ENCODE measurements at places on chromosomes 3 and 15.

DNA sequence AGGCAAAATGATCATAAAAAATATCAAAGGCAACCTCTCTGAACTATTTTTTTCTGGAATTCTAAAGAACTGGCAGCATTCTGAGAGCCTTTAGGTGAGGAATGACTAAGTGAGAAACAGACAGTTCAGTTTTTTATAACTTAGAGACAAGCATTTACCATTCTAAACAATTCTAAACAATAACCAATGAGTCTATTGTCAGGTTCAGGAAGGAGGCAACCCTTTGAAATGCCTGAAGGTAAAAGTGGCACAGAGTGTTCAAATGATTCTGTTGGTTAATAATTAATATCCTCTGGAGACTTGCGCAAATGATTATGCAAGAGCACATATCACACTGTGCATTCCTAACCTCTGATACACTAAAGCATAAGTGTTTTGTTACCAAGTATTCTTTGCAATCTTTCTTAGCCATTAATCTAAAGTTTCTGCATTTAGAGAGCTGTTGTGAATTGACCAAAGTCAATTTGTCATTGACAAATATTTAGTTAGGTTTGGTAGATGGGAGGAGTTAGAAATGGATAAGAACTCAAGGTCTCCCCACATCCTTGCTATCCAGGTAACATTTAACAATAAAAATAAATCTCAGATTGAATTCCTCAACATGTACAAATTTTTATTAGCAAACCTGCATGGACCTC lies 9.2 kb upstream of the TGFBR2 start:
- peak; percentile 81 for DNase-seq

DNA sequence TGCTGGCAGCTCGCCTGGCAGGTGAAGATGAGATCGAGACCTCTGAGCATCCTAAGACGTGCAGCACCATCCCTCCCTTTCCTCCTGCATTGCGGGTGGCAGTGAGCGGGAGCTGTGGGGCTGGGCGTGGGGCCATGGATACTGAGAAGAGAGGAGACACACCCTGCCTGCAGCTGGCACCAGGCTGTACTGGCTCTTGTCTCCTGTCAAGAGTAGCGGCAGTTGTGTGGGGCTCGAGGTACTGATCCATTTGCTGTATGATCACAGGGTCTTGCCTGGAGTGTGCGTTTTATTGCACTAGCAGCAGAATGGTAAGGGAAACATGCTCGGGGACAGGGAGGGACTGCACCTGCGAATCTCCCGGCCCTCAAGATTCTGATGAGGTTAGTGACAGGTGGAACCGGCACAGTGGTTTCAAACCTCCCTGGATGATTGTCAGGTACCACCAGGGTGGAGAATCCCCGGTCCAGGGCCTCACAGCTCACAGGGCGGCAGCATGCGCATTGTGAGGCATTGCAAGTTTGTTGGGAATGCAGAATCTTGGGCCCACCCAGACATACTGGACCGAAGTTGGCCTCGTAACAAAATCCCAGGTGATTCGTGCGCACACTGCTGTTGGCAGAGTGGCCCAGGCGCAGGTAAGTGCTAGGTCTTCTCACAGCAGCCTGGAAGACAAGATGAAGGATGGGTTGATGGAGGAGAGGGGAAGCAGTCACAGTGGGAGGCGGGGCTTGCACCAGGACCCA lies 14.1 kb downstream of the SYNM start:
- DNase-seq: no peak

- DNase-seq: peak; percentile 98
These were observed 19.7 kb downstream of the TMEM43 start for GRCh38 chr3:14144423-14145075.

- no peak for DNase-seq
These were observed 40.2 kb downstream of the GJD2 start for GRCh38 chr15:34714476-34715121.

DNA sequence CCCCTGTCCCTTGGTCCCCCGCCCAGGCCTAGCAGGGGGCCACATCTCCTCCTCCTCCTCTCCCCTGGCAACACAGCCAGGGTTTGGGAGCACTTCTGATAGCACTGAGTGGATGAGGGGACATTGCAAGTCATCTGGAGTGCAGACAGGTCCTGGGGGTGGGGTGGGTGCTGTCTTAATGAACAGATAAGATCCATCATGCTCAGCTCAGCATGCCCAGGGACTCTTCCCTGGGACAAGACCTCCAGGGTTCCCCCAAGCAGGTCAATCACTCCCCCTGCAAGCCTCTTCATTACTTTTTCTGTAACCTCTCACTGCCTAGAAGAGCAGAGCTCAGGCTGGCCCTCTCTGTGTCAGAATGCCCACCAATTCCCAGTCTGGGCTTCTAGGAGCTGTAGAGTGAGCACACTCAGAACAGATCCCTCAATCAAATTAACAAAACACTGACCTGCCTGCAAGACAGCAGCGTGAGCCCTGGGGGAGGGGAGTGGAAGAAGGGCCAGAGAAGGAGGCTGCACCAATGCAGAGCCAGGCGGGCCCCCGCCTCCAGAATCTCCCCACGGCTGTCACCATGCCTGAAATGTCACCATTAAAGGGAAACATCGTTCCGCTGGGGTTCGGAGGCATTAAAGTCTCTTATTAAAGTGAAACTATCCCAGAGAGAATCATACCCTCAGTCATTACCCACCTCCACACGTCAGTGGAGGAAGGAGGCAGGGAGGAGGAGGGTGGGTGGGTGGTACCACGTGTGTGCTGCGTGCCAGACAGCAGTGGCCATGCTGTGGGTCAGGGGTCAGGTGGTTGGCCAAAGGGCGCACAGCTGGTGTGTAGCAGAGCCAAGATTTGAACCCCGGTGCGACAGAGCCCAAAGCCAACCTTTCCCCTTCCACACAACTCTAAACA lies 114.7 kb upstream of the LINGO1 start:
- no peak for DNase-seq

- peak; percentile 65 for DNase-seq
These were observed 119.8 kb upstream of the ALDH1A3 start for GRCh38 chr15:100759698-100760356.

- no peak for DNase-seq
These were observed 245.9 kb downstream of the UBE2E2 start for GRCh38 chr3:23448998-23449537.

- peak; percentile 95 for DNase-seq
These were observed 324.3 kb downstream of the CHST2 start for GRCh38 chr3:143443851-143444331.

DNA sequence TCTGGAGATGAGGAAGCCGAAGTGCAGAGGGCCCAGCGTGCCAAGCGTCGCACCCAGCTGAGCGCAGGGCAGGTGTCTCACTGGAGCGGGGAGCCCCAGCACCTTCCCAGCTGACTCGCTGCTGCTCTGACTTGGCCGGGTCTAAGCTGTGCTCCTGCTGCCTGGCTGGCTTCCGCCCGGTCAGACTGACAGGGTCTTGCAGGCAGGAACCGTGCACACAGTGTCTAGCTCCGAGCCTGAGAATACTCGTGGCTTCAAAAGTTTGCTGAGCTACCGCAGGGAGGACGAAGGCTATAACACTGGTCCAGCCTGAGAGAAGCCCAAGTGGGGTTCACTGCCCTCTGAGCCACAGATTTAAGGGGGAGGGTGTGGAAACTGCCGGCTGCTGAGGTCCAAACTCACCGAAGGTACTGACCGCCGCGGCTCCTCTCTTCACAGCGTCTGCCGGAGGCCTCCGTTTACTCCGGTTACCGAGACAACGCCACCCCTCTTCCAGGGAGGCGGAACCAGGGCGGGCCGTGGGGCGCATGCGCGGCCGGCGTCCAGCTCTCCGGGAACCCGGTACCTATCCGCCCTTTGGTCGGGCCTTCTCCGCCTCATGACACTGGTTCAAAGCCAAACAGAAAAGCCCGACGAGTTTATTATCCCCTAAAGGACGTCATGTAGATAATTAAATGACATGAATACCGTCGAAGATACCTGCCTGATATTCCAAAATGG lies at the start of gene CFAP44:
CFAP44 (minus strand) TSS at position 443 of the 720 bp plus-strand sequence. CDS start 7,829 bp downstream, outside the sequence.
- DNase-seq: peak; percentile 72

DNA sequence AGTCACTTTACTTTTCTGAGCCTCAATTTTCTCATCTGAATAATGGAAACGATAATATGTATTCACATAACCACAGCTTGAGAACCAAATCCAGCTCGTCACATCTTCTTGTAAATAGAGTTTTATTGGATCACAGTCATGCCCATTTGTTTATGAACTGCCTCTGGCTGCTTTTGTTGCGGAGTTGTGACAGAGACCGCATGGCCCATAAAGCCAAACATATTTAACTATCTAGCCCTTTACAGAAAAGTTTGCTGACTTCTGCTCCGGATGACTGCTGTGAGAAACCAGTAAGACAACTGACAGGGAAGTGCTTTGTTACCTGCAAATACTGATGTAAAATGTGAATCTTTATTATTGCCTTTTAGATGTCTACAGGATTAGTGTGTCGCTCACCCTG lies 216.0 kb downstream of the RORA start:
- no peak for DNase-seq
